Neural crest cell (in vitro differentiated cells): ENCODE measurements at places on chromosomes 1 and 21.

DNA sequence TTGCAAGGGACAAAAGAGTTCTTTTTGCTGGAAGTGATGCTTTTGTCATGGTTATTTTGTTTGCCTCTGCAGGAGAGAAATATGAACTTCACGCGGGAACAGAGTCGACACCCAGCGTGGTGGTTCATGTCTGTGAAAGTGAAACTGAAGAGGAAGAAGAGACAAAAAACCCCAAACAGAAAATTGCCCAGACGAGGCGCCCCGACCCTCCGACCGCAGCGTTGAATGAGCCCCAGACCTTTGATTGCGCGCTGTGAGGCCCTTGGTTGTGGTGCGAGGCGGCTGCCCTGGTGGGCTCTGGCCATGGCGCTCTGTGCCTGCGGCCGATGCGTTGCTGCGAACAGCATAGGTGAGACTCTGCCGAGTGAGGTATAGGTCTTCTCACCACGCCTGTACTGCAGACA, 20.9 kb upstream of the NCMAP start:
- DNase-seq: no peak

DNA sequence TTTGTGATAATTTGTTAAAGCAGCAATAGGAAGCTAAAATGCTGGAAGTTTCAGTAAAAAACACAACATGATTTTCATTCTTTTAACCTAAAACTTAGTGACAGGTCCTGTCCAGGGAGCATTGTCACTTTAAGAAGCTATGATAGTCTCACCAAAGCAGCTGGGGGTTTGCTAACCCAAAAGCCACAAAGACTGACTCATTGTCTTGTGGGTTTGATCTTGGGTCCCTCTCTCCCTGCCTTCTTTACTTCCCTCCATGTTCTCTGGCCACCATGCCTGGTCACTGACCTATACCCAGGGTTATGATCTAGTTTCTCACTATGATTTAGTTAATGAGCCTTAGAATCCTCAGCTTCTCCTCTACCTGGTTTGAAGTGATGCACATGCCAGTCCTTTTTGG, 213.5 kb upstream of the PTGFR start:
- no peak for DNase-seq

DNA sequence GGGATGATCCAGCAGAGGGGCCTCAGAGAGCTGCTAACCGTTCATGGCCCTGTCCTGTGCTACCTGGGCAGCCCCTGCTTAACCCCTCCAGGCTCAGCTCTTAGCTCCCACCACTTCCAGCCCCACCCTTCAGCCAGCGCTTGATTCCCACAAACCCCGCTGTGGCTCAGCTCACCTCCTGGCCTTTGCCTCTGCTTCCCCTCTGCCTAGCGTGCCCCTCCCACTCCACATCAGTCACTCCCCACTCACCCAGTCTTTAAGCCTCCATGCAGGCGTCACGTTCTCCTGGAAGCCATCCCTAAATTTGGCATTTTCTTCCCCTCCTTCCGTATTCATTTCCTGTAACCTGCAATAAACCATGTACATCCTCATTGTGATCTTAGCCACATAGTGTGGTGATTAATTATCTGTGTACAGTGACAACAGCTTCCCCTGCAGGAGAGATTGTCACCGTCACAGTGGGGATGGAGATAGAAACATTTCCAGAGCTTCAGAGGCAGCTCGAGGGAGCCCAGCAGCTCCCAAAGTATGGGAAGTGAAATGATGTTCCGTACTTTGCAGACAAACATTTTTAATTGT, 65.5 kb downstream of the EPHB2 start:
- no peak for DNase-seq

DNA sequence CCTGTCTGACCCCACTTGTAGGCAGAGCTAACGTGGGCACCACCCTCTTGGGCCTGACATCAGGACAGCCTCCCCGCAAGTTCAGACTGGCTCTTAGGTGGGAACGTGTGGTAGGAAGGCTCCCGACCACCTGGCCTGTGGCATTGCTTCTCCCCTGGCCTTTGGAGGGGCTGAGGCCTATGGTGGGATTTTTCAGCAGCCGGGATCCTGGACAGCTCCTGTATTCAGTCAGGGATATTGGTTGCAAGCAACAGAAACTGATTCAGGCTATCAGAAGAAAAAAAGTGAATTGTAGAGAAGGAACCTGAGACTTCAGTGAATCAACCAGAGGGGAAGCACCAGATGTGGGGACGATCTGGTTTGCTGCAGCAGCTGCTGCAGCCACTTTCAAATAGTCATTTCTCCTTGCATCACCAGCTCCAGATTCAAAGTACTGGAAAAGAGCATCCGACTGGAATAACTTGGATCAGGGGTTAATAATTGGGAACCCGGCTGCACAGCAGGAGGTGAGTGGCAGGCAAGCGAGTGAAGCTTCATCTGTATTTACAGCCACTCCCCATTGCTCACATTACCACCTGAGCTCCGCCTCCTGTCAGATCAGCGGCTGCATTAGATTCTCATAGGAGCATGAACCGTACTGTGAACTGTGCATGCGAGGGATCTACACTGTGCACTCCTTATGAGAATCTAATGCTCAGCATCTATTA, 5.9 kb downstream of the RNF186 start:
- no peak for DNase-seq

DNA sequence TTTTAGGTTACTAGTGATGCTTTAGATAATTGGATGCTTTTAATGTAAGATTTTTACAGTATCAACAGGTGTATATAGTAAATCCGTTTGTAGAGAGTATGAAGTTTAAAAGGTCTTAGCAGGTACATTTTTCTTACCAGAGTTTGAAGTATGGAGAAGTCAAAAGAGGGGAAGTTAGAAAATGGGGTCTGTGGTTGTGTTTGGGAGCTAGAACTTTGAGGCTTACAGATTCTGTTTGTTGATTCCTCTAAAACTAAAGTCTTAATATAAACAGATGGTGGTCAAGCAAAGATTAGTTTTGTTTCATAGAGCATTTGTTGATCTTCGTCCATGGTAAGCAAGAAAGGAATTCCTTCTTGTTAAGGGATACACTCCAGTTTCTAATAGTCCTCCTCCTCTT, 35.8 kb downstream of the CDC42 start:
- no peak for DNase-seq

- DNase-seq: no peak
These were observed 16.2 kb downstream of the MTOR start for GRCh38 chr1:11245904-11246719.

DNA sequence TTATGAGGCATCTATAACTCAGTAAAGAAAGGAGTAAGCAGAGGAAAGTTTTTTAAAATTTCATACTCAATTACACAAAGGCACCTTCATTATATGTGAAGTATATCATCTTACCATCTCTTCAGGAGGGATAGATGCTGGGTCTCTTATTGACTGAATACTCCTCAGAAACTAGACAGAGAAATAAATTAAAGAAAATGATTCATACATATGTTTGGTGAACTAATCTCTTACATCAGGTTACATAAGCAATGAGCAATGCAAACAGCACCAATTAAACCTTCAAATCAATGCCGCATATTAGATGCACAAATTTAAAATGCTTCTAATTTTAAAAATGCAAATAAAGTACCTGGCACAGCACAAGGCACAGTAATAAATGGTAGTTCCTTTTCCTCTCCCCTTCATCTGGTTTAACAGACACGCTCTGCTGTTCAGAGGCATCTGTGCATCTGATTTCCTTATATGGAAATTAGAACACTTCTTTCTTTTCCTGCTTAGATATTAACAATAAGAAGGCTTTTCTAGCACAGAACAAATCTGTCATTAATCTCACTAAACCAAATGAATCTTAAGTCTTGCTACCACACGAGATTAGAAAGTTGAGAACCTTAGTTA, 20.0 kb downstream of the SCYL3 start:
- no peak for DNase-seq

DNA sequence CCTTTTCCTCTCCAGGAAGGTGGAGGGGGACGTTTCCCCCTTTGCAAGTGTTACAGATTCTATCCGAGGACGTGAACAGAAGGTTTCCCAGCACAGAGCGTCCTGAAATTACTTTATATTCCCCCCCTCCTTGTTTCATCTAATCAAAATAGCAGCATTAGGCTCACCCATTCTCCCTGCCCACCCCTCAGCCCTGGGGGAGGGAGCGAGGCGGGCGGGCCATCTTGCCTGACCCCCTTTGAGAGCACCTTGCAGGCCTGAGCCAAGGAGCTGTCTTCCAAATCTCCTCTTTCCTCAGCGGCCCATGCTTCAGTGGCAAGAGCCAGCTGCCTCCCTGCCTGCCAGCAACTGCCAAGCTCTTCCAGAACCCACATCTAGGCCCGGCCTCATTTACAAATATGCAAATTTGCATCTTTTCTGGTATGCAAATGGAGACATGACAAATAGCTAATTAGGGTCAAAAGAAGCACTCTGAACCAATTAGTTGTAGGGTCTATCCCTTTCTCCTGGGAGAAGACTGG, 69.1 kb upstream of the POU3F1 start:
- no peak for DNase-seq

- DNase-seq: no peak
These were observed 64.8 kb downstream of the SLX9 start for GRCh38 chr21:45004481-45005247.

DNA sequence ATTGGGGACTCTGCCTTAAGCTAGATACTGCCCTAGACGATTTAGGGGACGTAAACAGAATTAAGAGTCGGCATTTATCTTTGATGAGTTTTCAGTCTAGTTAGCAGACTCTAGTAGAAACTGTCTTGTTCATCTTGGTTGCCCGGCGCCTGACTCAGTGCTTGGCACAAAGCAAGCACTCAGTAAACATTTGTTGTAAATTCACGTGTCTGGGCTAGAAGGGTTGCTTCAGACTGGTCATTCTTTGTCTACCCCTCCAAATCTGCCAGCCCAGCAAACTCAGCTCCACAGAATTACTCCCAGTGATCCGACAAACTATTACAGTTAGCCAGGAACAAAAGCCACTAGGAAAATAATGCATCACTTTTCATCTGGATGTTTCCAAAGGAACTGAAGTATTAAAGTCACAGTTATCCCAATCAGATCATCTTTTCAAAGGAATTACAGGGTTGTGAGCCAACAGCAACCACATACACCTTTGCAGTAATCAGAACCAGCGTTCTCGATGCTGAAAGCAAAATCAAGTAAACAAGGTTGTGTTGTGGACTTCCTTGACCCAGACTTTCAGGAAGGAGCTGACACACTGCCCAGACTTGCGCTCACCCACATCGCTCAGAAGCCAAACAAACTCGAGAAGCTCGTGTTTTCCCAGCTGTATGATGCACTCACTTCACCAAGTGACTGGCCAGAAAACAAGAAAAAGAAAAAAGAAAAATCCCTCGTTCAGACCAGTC, 66.5 kb upstream of the GADD45A start:
- no peak for DNase-seq

GRCh38 chr1:229253151-229253974, 17.5 kb upstream of the RAB4A start:
- no peak for DNase-seq

DNA sequence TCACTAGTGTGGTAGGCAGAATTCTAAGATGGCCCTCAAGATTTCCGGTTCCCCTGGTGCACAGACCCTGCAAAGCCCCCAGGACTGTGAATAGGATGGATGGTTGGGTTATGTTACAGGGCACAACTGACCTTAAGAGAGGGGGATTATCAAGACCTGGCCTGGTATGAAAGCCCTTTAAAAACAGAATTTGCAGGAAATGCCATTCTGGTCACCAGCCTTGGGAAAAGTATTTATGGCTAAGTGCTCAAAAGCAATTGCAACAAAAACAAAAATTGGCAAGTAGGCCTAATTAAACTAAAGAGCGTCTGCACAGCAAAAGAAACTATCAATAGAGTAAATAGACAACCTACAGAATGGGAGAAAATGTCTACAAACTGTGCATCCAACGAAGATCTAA, 144.7 kb upstream of the EDN2 start:
- DNase-seq: no peak

- DNase-seq: no peak
These were observed 84.6 kb upstream of the B3GALT2 start for GRCh38 chr1:193270996-193271395.

DNA sequence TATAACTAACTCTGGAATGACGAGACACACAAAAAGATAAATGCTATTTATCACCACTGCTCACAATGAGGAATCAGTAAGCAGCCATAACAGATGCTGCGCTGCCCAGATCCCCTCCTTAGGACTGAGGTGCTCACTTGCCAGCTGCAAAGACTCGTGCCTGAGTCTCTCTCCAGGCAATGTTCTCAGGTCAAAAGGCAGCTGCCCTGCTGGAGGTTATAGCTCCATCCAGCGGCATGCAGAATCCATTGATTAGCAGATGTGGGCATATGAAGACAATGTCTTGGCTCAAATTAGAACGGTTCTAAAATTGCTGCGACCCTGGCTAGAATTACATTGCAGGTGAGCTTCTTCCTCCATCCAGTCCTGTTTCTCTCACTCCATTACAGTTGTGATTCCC, 328.2 kb upstream of the CHRM3 start:
- no peak for DNase-seq

DNA sequence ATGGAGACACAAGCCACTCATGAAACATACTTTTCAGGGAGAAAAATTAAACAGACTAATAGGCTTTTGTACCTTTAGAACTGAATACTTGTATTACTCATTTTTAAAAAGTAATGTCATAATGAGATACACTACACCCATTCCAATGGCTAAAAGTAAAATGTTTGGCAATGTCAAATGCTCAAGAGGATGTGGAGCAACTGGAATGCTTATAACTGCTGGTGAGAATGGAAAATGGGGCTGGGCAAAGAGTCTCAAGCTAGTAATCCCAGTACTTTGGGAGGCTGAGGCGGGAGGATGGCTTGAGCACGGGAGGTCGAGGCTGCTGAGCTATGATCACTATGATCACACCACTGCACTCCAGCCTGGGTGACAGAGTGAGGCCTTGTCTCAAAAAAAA, 86.3 kb downstream of the NKAIN1 start:
- DNase-seq: no peak

DNA sequence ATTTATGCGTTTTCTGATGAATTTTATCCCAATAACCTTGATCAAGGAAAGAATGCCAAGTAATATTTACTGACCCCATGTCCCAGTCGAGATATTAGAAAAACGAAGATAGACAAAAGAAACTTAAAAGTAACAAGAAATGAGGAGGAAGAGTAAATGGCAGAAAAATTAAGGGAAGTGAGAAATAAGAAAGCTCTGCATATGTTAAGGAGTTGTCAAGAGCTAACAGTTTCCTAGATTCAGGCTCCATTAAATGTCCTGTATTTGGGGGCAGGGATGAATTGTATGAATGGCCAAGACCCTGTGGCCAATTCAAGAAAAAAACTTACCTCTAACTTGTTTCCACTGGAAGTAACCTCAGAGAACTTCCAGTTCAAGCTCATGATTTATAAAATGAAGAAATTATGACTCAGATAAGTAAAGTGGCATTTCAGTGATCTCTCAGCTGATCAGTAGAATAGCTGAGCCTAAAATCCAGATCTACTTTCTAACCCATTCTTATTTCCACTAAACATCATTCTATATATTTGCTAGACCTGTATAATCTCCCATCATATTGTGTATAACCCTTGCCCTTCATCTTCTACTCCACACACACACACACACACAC, 73.2 kb downstream of the ZC3H11B start:
- no peak for DNase-seq

GRCh38 chr1:93817819-93818569, 61.0 kb downstream of the DNTTIP2 start:
- no peak for DNase-seq

DNA sequence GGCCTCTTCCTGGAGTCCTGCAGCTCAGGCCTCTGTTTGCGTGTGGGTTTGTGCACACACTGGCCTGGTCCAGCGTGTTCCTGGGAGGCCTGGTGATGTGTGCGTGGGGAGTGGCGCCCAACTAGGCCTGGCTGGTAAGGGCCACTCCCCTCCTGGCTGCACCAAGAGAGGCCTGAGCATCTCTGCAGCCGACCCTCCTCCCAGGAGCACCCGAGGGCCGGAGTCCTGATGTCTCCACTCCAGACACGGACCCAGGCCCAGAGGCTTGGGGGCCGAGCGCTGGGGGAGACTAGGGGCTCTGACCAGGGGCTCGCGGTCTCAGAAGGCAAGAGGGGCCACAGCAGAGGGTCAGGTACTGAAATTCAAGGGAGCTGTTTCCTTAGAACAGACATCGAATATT, 33.3 kb downstream of the MORN1 start:
- DNase-seq: no peak
